Fibroblast of the conjunctiva (primary cell): ENCODE measurements at places on chromosomes 12 and 14.

GRCh38 chr14:91302391-91302790 is 57.9 kb upstream of the GPR68 start:
- no peak for DNase-seq

DNA sequence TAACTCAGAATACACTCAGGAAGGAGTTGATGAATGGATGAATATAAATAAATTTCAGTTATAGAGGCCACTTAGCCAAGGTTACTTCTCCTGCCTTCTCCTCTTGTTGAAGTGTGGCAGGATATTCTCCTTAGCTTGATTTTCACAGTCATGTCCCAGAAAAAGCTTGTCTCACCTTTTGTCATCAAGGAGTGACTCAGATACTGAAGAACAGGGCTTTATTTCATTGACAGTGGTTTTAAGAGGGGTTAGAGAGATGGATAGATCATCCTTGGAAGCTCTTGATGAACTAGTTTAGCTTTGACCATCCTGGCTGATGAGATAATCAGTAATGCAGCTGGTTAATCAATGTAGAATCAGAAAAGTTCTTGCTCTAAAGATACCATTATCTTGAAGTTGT is 35.0 kb upstream of the CFAP54 start:
- DNase-seq = no peak

- peak; percentile 99 for DNase-seq
Measured at GRCh38 chr12:52191841-52192791, at the start of gene KRT80. Gene KRT80, minus strand, starts transcription at chr12:52192014. Its CDS starts 112 bp downstream, at chr12:52191902.

DNA sequence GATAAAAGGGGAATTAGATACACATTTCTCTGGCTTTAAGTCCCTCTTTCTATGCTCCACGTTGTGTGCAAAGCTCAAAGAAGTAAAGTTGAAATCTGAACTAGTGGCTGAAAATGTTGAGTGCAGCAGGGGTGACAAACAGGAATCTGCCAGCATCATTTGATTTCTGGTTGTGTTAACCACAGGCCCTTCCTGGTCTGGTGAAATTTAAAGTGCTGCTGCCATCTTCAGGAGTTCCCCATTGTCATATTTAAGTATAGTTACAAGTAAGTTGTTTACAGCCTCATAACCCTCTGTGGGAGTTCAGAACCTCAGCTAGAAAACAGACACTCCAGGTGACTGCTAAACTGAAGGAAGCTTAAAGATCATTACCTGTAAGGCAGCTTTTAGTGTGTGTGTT is 90.9 kb upstream of the CCDC196 start:
- DNase-seq = no peak

DNA sequence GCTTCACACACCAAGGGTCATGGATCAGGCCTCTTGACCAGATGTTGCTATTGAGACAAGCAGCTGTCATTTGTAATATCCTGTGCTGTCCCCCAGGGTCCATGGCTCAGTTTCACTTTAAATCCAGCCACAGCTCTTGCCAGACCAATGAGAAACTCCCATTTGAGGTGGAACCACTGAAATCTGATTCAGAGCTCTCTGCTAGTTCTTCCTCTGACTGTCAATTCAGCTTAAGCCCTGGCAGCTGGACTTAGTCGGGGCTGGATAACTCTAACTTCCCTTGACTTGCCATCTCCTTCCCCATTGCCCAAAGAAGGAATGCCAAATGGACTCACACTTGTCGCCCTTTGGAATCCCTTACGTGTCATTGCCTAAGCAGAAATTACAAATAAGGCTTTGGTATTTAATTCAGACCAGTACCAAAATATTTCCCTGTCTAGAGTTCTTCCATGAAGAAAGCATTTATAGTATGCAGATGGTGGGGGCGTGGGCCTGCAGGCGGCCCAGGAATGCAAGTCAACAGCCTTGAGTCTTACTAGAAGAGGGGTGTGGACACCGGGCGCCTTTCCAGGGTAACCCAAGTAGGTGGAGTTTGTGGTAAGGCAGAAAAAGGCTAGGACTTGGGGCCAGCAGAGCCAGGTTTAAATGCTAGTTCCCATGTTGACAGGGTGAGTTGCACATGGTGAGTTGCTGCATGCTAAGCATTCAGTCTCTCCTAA is 96.9 kb upstream of the TMPO start:
- peak; percentile 94 for DNase-seq

GRCh38 chr14:26180221-26180620 is 417.6 kb downstream of the NOVA1 start:
- DNase-seq = no peak
